T-helper 17 cell (primary cell): ENCODE measurements at places on chromosomes 2 and 18.

GRCh38 chr2:161230959-161231358 is 70.7 kb downstream of the TANK start:
- no peaks in the 10 kb centered on the region for H3K27me3 ChIP-seq
- H3K4me1 ChIP-seq, result peaks cover 7% of the 10 kb centered on the region
- no peak overlapping the region for H3K27ac ChIP-seq
- DNase-seq, result no peak
- no peak overlapping the region for H3K4me3 ChIP-seq

DNA sequence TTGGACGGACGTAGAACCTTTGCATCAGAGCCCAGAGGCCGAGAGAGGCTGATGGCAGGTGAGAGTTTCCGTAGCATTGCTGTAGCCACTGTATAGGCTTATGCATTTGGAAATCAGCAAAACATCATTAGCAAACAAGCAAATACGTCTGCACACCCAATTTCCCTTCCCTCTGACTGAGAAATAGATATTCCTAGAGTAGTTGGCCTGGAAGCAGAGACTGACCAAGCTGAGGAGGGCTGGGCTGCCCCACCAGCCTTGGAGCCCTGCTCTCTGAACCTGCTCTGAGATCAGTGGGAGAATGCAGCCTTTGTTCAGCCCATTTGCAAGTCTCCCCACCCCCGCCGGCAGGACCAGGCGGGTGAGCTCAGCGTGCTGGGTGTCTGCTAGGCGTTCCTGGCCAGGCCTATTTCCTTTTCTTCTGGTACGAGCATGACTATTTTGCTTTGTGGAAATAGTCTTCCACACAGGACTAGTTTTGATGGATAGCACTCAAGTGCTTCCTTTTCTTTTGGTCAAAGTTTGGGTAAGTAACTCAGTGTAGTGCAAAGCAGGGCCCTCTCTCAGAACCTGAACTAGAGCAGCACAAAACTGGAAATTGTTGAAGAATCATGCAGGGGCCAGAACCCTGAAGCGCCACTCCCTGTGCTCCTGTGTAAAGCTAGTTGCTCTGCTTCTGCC is 21.9 kb upstream of the RNF149 start:
- no peaks in the 10 kb centered on the region for H3K27me3 ChIP-seq
- H3K4me1 ChIP-seq, result peaks cover 22% of the 10 kb centered on the region
- H3K27ac ChIP-seq, result no peak overlapping the region
- H3K4me3 ChIP-seq, result peak overlapping the region; percentile 55

GRCh38 chr2:85830645-85831044 is 58.1 kb downstream of the ST3GAL5 start:
- H3K36me3 ChIP-seq, result no peaks in the 10 kb centered on the region
- H3K27ac ChIP-seq, result peak overlapping the region; percentile 65
- DNase-seq, result no peak
- no peak overlapping the region for H3K4me3 ChIP-seq
- peaks cover 8% of the 10 kb centered on the region for H3K27me3 ChIP-seq
- H3K4me1 ChIP-seq, result peaks cover 30% of the 10 kb centered on the region

DNA sequence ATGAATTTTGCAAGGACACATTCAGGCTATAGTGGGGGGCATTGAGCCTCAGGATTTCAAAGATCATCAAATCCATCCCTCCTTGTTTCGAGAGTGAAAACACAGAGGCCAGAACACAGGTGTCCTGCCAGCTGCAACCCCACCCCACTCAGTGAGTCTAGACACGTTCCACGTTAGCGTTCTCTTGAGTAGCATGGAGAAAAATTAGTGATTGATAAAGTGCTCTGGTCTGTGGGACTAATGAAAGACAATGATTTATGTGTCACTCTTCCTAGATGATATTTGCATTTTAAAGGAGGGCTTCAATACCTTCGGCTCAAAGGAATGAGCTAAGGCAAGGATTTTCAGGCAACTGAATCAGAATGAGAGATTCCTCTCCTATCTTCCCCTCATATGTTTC is 43.8 kb downstream of the SLC4A3 start:
- no peak for DNase-seq
- no peak overlapping the region for H3K27ac ChIP-seq
- peaks cover 65% of the 10 kb centered on the region for H3K27me3 ChIP-seq
- H3K4me1 ChIP-seq, result no peaks in the 10 kb centered on the region

DNA sequence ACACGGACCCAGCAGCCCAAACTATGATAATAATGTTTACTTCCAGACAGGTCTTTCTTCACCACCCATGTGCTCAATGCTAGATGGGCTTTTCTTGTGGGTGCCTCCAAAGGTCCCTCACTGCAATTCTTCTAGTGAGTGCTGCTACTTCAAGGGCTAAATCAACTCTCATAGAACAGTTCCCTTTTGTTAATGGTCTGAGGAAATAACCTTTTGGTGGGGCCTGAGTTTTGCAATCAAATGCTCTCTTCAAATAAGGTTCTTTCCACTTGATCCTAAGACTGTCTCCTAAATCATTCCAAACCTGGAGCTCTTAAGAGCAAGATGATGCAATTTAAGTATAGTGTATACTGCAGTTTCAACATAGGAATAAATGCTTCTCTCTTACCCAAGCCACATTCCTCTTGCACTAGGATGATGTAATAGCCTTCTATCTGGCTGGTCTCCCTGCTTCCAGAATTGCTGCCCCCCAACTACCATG is 6.0 kb downstream of the NEMP2 start:
- H3K4me1 ChIP-seq, result peaks cover 34% of the 10 kb centered on the region
- DNase-seq, result no peak
- peak overlapping the region; percentile 4 for H3K27ac ChIP-seq
- H3K36me3 ChIP-seq, result peaks cover 4% of the 10 kb centered on the region

DNA sequence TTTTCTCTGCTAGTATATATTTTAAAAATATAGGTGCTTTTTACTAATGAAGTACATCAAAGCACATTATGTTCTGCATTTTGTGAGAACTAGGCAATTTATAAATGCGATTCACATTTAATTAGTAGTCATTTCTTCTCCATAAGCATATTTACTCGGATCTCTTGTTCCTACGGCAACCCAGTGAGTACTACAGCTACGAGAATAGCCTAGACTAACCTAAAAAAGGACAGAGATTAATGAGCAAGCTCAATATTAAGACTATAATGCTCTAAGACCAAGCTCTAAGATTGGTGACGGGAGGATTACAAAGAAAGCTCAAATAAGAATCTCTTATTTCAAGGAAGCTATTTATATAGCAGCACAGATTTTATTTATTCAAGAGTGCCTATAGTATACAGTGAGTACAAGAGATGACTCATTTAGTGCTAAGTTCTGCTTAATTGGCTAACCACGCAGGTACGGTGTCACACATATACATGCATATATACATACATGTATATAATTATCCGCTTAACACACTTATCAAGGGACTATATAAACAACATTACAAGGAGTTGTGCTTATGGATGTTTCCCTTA is 364.7 kb downstream of the GPD2 start:
- no peak overlapping the region for H3K4me3 ChIP-seq
- no peaks in the 10 kb centered on the region for H3K36me3 ChIP-seq
- H3K27me3 ChIP-seq, result peaks cover 13% of the 10 kb centered on the region
- H3K4me1 ChIP-seq, result no peaks in the 10 kb centered on the region

DNA sequence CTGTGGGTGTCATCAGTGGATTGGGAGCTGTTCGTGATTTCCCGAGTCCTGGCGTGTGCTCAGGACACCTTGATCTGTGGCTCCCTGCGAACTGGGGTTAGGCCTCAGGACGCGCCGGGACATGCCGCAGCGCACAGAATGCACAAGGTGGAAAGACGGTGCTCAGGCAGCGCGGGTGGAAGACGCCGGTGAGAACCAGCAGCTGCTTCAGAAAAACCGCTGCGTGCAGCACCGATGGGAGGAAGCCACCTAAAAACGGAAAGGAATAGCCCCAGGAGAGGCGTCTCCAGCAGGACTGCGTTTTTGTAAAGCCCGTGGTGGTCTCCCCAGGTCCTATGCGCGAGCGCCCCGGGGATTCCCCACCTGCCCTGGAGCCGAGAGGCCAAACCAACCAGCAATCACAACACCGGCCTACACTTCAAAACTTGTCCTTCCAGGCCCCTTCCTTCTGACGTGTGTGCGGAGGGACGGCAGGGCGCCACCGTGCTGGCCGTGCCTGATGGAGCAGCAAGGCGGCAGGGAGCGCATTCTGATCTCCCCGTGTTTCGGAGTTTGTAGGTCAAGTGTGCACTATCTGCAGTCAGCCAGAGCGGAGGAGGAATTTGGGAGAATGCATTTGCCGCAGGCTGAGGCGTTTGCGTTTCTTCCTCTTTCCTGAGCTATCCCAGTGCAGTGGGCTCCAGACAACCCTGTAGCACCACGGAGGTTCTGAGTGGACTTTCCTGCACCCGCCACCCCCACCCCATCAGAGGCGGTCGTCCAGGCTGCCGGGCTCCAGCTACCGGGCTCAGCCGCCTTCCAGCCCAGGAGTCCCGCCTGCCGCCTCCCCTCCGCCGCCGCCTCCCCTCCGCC is 32.2 kb downstream of the RTP5 start:
- peaks cover 12% of the 10 kb centered on the region for H3K4me1 ChIP-seq
- H3K36me3 ChIP-seq, result peaks cover 2% of the 10 kb centered on the region
- no peaks in the 10 kb centered on the region for H3K27me3 ChIP-seq
- no peak overlapping the region for H3K27ac ChIP-seq
- DNase-seq, result no peak

DNA sequence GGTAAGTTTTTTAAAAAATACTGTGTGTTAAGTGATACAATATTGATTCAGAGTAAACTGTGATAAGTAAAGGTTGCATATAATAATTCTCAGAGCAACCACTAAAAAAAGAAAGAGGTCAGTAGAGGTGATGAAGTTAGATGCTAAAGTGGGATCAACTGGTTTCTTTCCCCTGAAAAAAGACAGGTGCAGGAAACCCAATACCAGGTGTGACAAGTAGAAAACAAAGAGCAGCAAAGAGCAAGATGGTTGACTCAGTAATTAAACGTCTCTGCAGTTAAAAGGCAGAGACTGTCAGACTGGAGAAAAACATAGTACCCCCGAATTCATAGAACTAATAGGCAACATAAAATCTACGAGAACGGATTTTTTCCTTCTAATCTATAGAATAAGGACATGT is 128.3 kb downstream of the ATP9B start:
- no peak overlapping the region for H3K4me3 ChIP-seq
- H3K27ac ChIP-seq, result no peak overlapping the region
- peaks cover 2% of the 10 kb centered on the region for H3K4me1 ChIP-seq
- H3K27me3 ChIP-seq, result no peaks in the 10 kb centered on the region
- H3K36me3 ChIP-seq, result peaks cover 6% of the 10 kb centered on the region
- DNase-seq, result no peak

DNA sequence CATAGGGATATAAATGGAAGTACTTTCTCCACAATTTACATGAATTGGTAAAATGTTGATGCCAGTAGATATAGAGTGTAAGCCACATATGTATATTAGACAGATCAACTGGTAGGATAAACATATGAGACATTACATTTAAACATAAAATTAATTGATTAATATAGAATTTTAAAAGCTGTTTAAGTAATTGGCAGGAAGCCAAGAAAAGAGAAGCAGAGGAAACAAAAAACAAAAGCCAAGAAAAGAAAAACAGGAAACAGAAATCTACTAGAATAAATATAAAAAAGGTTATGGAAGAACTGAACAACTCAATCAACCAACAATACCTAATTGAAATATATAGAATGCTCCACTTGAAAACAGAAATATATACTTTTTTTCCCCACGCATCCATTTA is 920.1 kb upstream of the TMEFF2 start:
- H3K36me3 ChIP-seq, result no peaks in the 10 kb centered on the region
- H3K4me1 ChIP-seq, result no peaks in the 10 kb centered on the region
- H3K27me3 ChIP-seq, result no peaks in the 10 kb centered on the region
- no peak overlapping the region for H3K27ac ChIP-seq

GRCh38 chr2:186718903-186719302 is 25.0 kb downstream of the FAM171B start:
- no peak overlapping the region for H3K4me3 ChIP-seq
- H3K36me3 ChIP-seq, result no peaks in the 10 kb centered on the region
- H3K27me3 ChIP-seq, result peaks cover 3% of the 10 kb centered on the region

GRCh38 chr2:143192716-143193115 is 63.5 kb downstream of the ARHGAP15 start:
- H3K27me3 ChIP-seq, result no peaks in the 10 kb centered on the region
- H3K36me3 ChIP-seq, result peaks cover 4% of the 10 kb centered on the region
- peaks cover 30% of the 10 kb centered on the region for H3K4me1 ChIP-seq
- DNase-seq, result no peak
- peak overlapping the region; percentile 41 for H3K27ac ChIP-seq
- H3K4me3 ChIP-seq, result no peak overlapping the region

DNA sequence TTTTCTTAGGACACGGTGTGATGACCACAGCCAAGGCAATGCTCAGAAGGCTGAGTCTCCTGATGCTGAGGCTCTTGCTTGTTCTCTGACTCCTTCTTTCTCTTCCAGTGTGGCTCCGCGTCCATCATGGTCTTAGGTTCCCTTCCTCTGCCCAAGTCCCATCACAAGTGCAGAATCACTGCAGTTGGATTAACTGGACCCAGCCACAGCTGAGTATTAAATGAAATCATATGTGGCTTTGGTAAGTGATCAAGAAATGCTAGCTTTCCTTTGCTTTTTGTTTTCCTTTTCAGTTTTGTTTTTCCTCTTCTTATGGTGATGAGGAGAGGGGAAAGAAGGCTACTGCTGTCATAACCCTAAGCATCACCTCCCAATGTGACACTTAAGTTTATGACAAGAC is 375.8 kb downstream of the INSIG2 start:
- peaks cover 49% of the 10 kb centered on the region for H3K27me3 ChIP-seq
- peaks cover 2% of the 10 kb centered on the region for H3K4me1 ChIP-seq
- no peak overlapping the region for H3K27ac ChIP-seq
- H3K4me3 ChIP-seq, result no peak overlapping the region
- no peak for DNase-seq

DNA sequence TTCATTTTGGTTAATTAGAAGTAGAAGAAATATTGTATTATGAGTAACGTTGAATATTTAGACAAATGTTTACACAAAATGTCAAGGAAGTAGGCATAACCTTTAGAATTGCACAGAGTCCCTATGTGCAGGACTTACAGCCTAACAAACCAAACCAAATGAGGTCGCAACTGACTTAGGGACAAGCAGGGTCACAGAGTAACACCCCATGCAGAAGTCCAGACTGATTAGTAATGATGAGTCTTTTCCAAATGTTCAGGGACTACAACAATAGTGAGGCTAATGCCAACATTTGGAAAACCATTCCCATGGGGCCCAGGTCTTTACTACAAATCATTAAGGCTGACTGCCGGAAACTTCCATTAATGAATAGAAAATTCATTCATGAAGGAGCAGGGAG is 452.5 kb upstream of the CHAC2 start:
- no peak overlapping the region for H3K4me3 ChIP-seq
- H3K27ac ChIP-seq, result no peak overlapping the region
- H3K27me3 ChIP-seq, result no peaks in the 10 kb centered on the region

- peaks cover 3% of the 10 kb centered on the region for H3K36me3 ChIP-seq
- no peak for DNase-seq
- no peak overlapping the region for H3K4me3 ChIP-seq
- peaks cover 12% of the 10 kb centered on the region for H3K27me3 ChIP-seq
- H3K4me1 ChIP-seq, result peaks cover 2% of the 10 kb centered on the region
Measured at GRCh38 chr2:100520224-100520623, 42.6 kb upstream of the PDCL3 start.

- DNase-seq, result no peak
- no peak overlapping the region for H3K27ac ChIP-seq
- peaks cover 6% of the 10 kb centered on the region for H3K4me1 ChIP-seq
- H3K27me3 ChIP-seq, result no peaks in the 10 kb centered on the region
- H3K4me3 ChIP-seq, result no peak overlapping the region
Measured at GRCh38 chr2:65388051-65388531, 44.3 kb downstream of the SPRED2 start.

- no peaks in the 10 kb centered on the region for H3K36me3 ChIP-seq
- H3K4me3 ChIP-seq, result no peak overlapping the region
- DNase-seq, result no peak
- H3K27ac ChIP-seq, result no peak overlapping the region
Measured at GRCh38 chr18:11324510-11324909, 175.1 kb upstream of the PIEZO2 start.

GRCh38 chr2:121504316-121504715 is 26.4 kb upstream of the RNU4ATAC start:
- DNase-seq, result no peak
- no peak overlapping the region for H3K4me3 ChIP-seq
- H3K27me3 ChIP-seq, result no peaks in the 10 kb centered on the region
- peaks cover 8% of the 10 kb centered on the region for H3K4me1 ChIP-seq
- no peak overlapping the region for H3K27ac ChIP-seq
